ENCODE measurements at places on chromosomes 2 and 18. TPM values are rescaled to one million over a fixed set of nuclear protein-coding genes. Genes with fewer than 3 reads are reported as not detected.

DSG1 gene
- total RNA-seq: not detected

MAL gene
- not detected for total RNA-seq

VAMP8 gene
- 0.48 TPM for total RNA-seq

ALLC gene
- total RNA-seq: not detected

DSG4 gene
- total RNA-seq: not detected

ATP6V1B1 gene
- not detected for total RNA-seq

CNDP1 gene
- total RNA-seq: not detected

ZCCHC2 gene
- total RNA-seq: 6.3 TPM

SCYGR4 gene
- total RNA-seq: not detected

STK17B gene
- 36.6 TPM for total RNA-seq

ACADL gene
- total RNA-seq: not detected

ERFE gene
- 0.19 TPM for total RNA-seq

GRCh38 chr2:19300961-19301360 is 57.5 kb downstream of the OSR1 start:
- DNase-seq: no peak

DNA sequence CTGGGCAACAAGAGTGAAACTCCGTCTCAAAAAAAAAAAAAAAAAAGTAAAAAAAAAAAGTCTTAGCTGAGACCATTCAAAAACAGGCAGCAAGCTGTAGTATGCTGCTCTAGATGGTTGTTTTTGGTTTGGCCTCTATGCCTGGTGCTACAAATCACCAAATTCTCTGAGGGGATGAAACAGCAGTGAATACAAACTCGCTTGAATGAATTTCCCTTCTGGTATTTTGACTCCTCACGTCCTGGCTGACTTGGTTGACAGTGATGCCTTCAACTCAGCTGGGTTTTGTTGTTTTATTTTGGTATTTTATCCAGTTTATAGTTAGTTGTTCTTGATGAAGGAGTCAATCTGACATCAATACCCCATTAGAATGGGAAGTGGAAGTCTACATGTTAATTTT is 3.3 kb upstream of the TCF7L1 start:
- no peak for DNase-seq

- DNase-seq: no peak
Measured at GRCh38 chr2:241019441-241020139, 21.2 kb downstream of the SNED1 start.

DNA sequence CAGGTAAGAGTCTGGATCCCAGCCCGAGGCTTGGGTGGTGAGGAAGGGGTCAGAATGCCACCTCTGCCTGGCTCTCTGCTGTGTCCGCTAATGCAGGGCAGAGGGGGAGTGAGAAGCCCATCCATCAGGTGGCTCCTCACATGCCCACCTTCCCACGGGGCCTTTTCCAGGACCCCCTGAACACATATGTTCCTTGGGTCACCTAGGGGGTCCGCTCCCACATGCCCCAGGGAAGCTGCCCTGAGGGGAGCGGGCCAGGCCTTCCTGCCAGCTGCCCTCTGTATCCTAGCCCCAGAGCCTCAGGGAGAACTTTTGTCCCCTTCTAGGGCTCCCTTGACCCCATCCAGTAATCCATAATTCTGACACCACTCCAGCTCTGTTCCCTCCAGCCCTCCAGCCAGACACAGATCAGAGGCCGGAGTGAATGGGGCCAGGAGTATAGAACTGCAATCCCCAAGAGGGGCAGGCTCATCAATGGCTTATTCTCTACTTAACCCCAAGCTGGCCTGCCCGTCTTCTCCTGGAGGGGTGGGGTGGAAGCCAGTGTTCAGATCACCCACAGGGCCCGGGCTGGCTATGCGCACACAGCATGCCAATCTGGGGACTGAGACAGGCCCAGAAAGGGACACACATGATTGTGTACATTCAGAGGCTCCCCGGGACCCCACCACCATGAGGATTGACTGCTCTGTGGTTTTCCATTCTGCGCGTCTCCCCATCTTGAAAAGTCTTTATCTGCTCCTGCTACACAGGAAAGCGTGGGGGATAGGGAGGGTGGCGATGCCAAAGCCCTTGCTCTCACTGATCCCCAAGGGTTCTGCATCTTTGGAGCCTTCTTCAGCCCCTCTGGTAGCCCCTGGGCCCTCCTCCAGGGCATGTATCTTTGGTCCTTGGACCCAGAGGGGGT is 1.1 kb downstream of the EMILIN1 start:
- DNase-seq: no peak

DNA sequence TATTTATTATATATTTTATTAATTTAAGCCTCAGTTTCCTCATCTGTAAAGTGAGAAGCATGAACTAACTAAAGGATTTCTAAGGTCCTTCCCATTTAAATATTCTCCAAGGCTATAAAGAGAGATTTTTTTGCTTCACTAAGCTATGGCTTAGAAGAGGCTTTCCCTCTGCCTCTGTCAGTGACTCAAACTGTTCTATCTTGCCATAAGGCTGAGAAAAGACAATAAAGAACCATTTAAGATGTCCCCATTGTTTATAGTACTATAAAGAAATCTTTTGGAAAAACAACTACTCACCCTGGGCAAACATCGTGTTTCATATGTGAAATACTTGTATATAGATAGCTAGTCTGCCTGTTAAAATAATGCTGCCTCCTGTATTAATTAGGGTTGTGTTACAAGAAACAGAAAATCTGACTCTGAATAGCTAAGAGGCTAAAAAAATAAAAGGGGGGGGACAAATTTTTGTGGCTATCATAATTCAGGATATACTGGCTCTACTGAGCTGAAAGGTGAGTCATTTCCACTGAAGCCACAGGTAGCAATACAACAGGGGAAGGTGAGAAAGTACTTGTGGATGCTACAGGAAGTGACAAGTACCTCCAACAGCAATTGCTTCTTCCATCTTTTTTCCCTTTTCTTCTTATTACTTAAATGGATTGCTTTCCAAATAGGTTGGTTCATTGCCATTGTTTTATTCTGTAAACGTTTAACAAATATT is 25.4 kb downstream of the EPHA4 start:
- no peak for DNase-seq

- DNase-seq: no peak
Measured at GRCh38 chr2:158489366-158490112, 32.8 kb downstream of the PKP4 start.

GRCh38 chr2:97645112-97645694 is 659 bp upstream of the COX5B start:
- no peak for DNase-seq

- no peak for DNase-seq
Measured at GRCh38 chr2:174952607-174953006, 52.6 kb downstream of the CHN1 start.

DNA sequence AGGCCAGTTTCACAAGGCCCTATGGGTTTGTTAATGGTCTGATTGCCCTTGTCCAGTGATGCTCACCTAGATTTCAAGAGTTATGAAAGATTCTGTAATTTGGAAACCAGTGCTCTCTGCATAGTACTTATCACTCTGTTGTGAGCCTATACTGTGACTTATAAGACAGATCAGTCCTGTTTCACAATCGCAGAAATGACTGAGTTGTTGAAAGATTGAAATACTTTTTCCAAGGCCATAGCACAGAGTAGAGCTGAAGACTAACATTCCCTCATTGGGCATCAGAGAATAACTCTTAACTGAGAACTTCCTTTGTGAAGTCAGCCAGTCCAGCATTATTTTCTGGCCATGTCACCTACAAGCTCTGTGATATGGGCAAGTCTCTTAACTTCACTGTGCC is 44.0 kb downstream of the CCDC85A start:
- no peak for DNase-seq

DNA sequence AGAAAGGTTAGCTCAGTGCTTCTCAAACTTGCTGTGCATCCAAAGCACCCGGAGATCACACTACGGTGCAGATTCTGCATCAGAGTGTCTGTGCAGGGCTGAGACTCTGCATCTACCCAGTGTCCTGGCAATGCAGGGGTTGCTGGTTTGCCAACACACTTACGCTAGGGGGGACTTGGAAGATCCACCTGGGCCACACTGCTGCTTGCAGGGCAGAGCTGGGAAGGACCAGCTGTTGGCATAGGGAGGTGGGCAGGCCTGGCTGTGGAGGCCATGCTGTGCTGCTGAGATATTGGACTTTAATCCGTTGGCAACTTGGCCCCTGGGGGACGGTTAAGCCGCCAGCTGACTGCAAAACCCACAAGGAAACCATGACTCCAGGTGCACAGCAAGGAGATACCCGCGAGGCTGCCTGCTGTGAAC is 397.6 kb upstream of the HS6ST1 start:
- DNase-seq: no peak

GRCh38 chr2:143175438-143175837 is 46.2 kb downstream of the ARHGAP15 start:
- DNase-seq: no peak

GRCh38 chr2:11257078-11257477 is 87.4 kb downstream of the ROCK2 start:
- DNase-seq: no peak

DNA sequence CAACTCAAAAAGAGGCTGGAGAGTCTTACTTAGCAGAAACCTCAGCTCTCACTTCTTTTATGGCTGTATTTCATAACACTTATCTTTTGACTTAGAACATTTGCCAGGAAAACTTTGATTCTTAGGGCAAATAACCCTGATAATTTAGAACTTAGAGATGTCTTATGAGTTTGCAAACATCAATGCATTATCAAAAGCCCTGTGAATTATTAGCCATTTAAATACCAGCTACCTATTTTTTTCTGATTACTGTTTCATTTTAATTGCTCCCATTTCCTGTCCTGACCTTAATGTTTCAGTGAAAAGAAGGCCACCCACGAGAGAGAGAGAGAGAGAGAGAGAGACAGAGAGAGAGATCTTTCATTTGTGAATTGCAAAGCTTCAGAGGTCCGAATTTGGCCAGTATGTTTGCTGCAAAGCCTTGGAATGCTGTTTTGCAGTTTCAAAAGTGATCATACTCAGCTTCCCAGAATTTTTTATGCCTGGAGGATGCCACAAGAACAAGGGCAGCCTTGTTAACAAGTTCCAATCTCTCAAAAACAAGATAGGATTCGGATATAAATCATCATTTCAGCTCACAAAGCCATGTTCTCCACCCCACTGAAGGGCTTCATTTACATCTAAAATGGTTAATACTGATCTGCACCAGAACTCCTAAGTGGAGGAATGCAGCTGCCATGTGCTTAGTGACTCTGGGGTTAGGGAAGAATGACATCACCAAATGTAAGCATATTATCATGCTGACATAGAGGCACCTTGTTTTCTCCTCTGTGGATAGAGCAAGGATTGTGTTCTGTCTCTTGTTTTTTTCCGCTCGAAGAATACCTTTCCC is 478.2 kb downstream of the ARHGAP15 start:
- DNase-seq: peak; percentile 4

GRCh38 chr2:32453242-32454062 is 96.6 kb downstream of the BIRC6 start:
- DNase-seq: no peak

- peak; percentile 56 for DNase-seq
Measured at GRCh38 chr2:227890495-227891079, 19.2 kb downstream of the DAW1 start.

DNA sequence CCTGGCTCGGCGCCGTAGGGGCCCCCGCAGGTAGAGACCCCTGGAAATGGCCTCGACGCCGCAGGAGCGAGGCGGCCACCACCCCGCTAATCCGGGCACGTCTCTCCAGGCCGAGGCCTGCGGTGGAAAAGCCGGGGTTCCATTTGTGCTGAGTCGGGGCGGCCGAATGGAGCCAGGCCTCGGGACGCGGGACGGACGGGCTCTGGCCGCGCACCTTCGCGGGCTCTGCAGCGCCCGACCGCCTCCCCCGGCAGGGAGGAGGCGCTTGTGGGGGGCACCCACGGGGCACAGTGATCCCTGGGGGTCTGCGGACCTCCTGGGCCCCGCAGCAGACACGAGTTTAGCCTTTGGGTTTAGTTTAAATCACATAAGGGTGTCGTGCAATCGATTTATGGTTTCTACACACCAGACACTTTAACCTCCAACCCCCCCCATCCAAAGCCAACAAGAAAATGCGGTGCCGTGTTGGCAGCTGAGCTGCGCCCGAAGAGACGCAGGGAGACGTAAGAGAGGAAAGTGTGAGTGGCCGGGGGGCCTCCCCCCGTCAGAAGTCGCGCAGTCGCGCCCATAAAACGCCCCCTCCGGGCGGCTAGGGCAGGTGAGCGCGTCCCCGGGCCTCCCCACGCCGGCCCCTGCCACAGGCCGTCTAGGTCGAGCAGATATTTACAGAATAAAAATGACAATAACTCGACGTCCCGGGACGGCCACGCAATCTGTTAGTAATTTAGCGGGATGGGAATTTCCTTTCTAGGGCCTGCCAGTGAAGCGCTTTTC is 1.0 kb upstream of the NFATC1 start:
- DNase-seq: peak; percentile 21

- DNase-seq: no peak
Measured at GRCh38 chr2:160201849-160202539, 1.9 kb upstream of the ITGB6 start.

DNA sequence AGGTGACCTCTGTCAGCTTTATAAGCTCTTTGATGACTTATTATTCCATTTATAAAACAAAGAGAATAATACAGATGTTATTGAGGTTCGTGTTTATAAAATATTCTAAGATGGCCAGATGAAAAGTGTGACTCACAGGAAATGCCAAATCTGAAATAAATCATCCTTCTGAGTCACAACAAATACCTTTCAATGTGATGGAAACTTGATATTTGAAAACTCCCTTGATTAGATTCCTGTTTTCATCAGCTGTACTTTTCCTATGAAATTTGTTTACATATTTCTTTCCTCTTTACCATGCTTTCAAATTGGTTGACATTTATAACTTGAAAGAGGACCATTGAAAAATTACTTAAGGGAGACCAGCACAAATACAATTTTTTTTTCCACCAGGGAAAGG is 30.6 kb upstream of the PPP1R1C start:
- DNase-seq: peak; percentile 56

DNA sequence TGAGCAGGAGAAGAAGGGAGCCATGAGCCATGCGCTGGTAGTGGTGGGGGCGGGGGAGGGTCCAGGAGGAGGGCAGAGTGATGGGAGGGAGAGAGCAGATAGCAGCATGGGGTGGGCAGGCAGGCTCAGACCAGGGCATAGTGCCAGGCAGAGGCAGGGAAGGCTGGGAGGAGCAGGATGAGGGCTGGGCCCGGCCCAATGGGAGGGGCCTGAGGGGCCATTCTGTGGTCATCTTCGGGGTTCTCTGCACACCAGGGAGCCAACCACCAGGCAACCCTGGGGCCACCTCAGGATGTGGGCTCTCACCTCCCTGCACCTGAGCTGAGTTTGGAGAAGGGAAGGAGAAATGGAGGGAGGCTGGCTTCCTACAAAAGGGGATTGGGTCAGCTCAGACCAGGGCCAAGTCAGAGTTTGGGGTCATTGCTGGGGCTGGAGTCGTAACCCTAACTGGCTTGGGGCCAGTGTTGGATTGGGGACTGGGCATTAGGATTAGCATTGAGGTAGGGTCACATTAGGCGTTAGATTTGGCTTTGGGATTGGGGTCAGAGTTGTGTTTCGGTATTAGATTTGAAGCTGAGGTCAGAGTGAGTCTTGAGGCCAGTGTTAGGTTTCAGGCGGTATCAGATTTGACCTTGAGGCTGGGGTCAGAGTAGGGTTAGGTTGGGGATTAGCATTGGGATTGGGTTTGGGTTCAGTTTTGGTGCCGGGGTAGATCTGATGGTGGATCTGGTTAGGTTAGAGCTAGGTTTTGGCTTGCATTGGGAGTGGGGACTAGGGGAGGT is 11.2 kb downstream of the VIL1 start:
- no peak for DNase-seq
